ENCODE measurements at places on chromosomes 12 and 14.

- no peak for DNase-seq
Measured at GRCh38 chr12:75975702-75976101, 55.9 kb downstream of the PHLDA1 start.

- DNase-seq = no peak
Measured at GRCh38 chr12:115386946-115387345, 703.0 kb upstream of the TBX3 start.

DNA sequence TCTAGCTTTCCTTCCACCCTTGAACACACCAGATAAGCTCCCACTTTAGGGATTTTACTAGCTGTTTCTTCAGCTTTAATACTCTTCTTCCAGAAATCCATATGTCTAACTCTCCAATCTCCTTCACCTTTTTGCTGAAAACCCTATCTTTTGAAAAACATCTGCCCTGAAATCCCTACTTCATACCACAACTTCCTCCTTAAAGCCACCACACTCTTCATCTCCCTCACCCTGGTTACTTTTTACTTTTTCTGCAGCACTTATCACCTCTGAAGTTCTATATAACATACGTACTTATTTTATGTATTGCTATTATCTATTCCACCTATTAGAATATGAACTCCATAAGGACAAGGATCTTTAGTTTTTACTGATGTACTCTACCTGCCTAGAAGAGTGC is 28.6 kb upstream of the PTPRQ start:
- DNase-seq = no peak

GRCh38 chr12:76455582-76456345 is 103.8 kb downstream of the OSBPL8 start:
- peak; percentile 97 for DNase-seq

DNA sequence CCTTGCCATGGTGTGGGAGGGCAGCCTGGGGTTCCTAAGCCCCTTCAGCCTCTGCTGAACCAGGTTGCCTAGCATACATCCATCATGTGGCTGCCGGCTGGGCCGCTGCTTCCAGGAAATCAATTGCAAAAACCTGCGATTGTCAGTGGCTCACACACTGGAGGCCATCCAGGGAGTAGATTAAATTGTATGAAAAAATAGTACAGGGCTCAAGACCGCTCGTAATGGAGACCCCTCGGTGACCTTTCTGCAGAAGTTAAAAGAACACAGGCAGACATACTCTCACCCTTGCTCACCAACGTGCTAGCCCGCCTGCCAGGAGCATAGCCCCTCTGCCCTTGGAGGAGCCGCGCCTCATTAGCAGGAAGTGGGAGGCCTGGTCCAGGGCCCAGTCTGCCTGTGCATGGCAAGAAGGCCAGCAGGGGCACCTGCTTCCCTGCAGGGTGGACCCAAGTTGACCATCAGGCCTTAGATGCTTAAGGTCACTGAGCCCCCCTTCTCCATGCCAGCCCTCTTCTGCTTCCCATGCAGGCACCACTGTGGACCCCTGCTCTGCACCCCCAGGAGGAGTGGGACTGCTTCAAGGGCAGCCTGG is 31.4 kb upstream of the CIPC start:
- DNase-seq = no peak

- DNase-seq = peak; percentile 98
Measured at GRCh38 chr12:108691175-108691997, 39.9 kb downstream of the CORO1C start.

DNA sequence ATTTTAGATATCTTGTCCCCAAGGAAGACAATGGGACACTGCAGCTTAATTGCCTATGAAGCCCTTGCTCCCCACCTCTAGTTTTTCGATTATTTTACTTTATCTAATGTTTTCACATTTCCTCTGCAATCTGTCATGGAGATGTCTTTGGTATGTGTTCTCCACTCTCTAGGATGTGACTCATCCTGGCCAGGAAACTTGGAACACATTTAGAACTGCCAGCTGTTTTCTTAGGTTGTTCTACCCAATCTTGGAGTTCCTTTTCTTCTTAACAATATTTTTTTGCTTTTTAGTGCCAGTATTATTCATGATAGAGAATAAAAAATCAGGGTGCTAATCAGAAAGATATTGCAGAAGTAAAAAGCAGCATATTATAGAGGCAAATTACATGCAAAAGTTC is 101.7 kb upstream of the CLEC14A start:
- DNase-seq = peak; percentile 7

GRCh38 chr14:31893221-31893757 is 183.8 kb upstream of the ARHGAP5 start:
- DNase-seq = no peak

DNA sequence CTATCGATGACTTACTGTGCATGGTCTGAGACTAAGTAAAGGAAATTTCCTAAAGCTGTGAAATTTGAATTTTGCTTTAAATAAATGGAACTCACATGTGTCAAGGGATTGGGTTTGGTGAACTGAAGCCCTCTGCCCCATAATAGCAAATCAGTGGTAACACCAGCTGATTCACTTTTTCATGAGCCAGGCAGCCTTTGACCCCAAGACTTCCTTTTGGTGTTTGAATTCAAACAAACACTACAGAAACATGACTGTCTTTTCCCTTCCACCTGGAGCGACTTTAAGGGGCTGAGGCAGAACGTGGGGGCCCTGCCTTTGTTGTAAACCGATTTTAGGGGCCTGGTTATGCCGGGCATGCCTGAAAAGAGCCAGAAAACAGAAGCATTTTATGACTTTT is 28.8 kb downstream of the KCTD10 start:
- no peak for DNase-seq

GRCh38 chr12:132140501-132140900 is 3.6 kb downstream of the DDX51 start:
- DNase-seq = no peak

- DNase-seq = no peak
Measured at GRCh38 chr14:95557291-95557690, 22.4 kb downstream of the GLRX5 start.

DNA sequence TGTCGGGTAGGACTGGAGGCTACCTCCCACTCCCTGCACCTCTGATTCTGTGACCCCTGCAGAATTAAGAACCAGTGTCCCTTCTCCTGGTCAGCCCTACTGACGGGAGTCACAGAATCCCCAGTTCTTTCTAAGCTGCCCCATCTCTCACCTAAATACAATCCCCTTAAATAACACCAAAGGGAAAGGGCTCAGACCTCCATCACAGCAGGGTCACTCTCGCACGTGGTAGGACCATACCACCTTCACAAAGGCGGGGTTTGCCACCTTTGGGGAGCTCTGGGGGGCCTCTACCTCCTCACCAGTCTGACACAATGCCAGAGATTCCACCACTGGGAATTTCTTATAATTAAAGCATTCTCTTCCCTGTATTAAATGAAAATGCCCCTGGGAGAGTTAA is 35.6 kb downstream of the DAD1 start:
- no peak for DNase-seq

DNA sequence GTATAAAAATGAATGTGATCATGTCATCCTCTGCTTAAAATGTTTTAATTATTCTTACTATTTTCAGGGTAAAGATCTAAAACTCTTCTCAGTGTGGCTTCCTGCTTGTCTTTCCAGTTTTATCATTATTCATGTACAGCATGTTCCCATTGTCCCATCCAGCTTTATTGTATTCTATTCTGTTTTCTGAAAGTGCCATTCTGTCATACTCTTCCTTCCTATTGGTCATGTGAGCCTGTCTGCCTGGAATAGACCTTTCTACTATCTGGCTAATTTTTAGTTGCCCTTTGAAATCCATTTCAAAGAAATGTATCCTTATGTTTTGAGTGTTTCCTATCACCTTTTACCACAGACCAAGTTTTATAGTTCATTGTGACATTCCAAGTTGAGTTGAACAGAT is 34.9 kb downstream of the PALS1 start:
- no peak for DNase-seq

GRCh38 chr14:41899416-41899815 is 292.7 kb downstream of the LRFN5 start:
- no peak for DNase-seq

GRCh38 chr12:51098611-51099010 is 15.2 kb upstream of the CSRNP2 start:
- DNase-seq = peak; percentile 19

GRCh38 chr12:29640589-29641345 is 143.0 kb downstream of the TMTC1 start:
- DNase-seq = no peak

- no peak for DNase-seq
Measured at GRCh38 chr14:102498678-102499265, 10.8 kb downstream of the ANKRD9 start.

DNA sequence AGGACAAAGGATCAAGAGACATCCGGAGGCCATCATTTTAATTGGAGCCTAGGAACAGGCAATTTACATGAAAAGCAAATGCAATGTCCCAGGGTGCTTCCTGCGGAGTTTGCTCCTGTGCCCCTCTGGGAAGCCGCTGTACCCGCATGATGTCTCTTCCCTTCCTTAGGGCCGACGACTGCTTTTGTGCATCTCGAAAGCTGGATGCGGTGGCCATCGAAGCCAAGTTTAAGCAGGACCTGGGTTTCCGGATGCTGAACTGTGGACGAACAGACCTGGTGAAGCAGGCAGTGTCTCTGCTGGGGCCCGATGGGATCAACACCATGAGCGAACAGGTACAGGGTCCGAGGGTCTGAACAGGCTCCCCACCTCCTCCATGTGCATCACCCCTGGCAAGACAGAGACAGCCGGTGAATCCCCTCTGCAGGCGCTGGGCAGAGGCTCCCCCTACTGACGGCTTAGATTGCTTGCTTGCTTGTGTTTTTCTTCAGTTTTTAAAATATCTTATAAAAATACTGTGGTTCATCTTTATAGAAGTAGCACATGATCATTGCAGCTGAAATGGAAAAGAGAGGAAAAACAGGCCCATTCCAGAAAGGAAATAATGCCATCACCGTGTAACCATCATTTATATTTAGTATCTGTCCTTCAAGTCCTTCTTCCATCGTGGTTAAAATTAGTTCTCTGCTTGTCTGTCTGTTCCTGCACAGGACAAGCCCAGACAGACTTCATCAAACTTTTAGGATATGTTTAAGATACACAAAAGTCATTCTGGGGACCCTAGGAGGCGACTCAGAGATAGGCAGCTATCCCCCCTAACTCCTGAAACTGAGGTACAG is 75.4 kb upstream of the PWP1 start:
- peak; percentile 43 for DNase-seq

- DNase-seq = no peak
Measured at GRCh38 chr12:51942056-51942455, 9.4 kb upstream of the ACVR1B start.

DNA sequence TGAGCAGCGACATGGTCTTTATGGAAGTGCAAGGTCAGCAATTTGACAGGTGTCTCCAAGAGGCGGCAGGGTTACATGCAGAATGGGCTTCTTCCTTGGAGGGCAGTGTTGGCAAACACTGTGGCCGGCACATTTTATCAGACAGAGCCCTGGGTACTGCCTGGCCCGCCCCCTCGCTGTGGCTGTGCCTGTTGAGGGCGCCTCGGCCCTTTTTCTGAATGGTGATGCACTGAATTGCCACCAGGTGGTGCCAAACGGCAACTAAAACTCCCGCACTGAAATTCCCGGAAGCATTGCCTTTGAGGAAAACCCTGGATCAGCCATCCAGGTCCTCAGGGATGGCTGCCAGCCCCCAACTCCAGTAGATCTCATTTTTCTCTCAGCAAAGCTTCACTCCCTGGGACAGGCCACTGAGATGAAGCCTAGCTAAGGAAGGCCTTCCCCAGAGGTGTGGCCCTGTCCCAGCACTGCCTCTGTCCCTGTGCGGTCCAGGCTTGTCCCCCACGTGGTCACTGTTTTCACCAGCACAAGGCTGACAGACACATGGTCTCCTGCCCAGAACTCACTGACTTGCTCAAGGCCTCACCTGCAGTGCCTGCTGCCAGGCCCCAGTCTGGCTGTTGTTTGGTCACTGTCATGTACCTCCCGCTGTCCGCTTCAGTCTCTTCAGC is 73.6 kb downstream of the TESC start:
- peak; percentile 79 for DNase-seq

DNA sequence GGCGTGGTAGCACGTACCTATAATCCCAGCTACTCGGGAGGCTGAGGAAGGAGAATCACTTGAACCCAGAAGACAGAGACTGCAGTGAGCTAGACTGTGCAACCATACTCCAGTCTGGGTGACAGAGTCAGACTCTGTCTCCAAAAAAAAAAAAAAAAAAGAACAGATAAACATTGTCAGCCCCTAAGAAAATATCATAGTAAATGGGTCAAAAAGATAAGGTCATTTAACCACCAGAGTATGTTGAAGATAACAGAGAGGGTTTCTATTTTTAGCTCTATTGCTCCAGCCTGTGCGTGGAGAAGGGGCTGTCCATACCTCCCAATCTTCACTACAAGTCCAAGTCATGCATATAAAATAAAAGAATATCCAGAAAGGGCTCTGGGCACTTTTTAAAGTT is 15.4 kb downstream of the LGMN start:
- no peak for DNase-seq

DNA sequence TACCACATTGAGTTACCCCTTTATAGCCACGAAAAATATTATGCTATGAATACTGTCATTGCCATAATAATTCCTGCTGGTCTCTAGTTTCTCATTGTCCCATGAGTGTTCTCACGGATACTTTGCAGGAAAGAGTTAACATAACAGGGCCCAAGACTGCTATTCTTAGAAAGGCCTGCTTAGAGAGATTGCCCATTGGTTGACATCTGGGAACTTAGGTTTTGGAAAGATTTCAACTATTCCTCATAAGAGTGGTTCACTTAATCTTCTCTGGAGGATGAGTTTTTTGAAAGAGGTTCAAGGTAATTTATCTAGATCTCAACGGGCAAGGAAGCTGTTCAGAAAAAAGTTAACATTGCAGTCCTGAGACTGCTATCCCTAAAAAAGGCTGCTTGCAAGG is 18.4 kb upstream of the PRPF39 start:
- DNase-seq = no peak

GRCh38 chr14:93943052-93943451 is 15.9 kb downstream of the FAM181A start:
- no peak for DNase-seq

GRCh38 chr14:104638190-104638589 is 33.6 kb upstream of the TMEM179 start:
- DNase-seq = no peak

DNA sequence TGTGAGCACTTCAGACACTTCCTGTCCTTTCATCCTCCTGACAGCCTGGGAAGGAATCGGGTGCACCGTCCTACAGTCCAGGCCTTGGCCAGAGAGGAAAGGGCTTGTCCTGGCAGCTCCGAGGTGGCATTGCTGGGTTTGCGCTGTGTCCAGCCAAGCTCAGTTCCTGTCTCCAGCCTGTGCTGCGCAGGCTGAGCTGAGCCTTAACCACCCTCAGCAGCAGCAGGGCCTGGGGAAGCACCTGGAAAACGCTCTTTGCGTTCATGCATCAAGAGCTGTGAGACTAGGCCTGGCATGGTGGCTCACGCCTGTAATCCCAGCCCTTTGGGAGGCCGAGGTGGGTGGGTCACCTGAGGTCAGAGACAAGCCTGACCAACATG is 33.7 kb upstream of the EML1 start:
- no peak for DNase-seq

DNA sequence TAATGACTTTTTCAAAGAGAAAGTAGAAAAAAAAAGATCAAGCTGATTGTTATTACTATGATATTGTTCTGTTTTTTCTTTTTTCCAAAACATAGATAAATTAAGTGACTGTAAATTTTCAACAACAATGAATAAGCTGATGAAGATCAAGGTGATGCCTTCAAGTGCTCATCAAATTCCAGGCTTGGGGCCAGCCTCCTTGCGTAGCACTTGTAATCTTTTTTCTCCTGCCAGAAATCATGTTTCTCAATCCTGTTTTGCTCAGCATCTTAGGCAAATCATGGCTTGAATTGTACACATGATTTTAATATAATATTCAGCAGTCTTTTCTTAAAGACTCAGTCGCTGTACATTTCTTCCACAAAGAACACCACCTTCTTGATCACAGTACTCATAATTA is 333.2 kb downstream of the NPAS3 start:
- DNase-seq = no peak
